ENCODE measurements at places on chromosomes 12 and 14. TPM values are rescaled to one million over a fixed set of nuclear protein-coding genes. Genes with fewer than 3 reads are reported as not detected.

- DNase-seq = no peak
Measured at GRCh38 chr12:106866426-106867080, 89.2 kb upstream of the TMEM263 start.

- no peak for DNase-seq
Measured at GRCh38 chr14:70563869-70564268, 29.1 kb upstream of the ADAM20 start.

LHX5 gene
- total RNA-seq = 0.12 TPM

- DNase-seq = no peak
Measured at GRCh38 chr12:19710811-19711793, 271.8 kb downstream of the AEBP2 start.

CCND2 gene
- 19.9 TPM for total RNA-seq

DNA sequence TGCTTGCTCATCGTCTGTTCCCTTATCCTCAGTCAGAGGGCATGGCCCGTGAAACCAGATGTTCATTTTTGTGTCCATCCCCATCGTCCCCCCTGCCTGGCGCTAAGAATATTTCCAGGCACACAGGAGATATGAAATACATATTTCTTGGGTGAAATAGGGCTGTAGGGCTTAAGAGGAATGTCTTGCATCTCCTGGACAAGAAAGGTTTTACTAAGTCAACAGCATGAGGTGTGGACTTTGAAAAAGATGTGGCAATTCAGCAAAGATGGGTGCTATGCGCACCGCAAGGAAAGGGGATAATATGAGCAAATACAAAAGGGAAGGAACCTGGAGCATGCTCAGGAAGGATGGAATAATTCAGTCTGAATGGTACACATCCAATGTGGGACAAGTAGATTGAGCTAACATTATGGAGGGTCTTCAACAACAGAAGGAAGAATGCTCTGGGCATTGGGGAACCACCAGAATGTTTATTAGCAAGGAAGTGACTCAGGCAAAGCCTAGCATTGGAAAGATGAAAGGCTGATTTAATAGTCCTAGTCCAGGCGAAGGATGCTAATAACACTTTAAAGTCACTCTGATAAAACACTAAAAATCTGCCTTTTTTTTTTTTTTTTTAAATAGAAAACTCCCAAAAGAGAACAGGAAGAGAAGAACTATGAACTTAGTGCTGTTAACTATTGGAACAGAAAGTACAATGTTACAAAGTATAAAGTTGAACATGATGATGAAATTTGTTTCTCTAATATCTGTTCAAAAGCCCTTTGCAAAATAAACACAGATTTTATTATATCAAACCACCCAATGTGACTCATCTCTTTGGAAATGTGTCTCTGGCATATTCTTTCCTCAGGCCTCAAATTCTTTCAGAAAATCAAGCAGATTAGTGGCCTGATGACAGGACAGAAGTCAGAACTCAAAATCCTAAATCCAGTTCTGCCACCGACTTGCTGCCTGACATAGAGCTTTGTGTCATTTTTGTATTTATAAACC lies 449.5 kb downstream of the BCAT1 start:
- DNase-seq = no peak

DNA sequence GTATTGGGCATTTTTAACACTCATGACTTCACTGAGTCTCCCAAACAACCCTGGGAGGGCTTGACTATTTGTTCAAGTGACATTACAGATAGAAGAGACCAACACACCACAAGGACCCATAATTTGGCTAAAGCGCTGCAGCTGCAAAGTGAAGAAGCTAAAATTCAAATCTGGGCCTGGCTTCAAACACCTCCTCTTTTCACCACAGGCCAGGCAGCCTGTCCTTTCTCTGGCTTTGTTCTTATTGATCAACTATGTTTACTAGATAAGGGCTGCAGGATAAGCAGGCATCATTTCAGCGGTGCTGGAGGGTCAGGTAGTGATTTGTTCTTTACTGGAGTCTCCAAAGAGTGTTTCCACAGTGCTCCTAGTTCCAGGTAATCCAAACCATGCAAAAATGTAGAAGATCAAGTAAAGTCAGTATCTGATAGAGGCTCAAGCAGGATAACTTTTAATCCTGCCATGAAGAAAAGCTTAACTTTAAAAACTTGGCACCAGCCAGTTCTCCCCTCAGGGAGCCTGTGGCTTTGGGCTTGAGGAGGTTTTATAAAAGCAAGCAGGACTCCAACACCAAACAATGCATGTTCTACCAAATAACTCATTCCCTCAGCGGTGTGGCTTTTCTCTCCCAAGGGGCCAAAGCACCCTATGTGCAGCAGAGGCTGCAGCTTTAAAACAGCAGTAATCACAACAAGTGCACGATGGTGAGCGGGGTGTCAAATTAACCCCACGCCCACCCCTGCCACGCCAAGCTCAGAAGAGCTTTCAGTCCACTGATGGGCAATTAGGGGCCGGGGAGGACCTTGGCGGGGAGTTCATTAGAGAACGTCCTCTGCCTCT lies 16.8 kb downstream of the CLMN start:
- DNase-seq = no peak

ANO2 gene
- 9.8 TPM for total RNA-seq

ALDH2 gene
- 76.6 TPM for total RNA-seq

DNA sequence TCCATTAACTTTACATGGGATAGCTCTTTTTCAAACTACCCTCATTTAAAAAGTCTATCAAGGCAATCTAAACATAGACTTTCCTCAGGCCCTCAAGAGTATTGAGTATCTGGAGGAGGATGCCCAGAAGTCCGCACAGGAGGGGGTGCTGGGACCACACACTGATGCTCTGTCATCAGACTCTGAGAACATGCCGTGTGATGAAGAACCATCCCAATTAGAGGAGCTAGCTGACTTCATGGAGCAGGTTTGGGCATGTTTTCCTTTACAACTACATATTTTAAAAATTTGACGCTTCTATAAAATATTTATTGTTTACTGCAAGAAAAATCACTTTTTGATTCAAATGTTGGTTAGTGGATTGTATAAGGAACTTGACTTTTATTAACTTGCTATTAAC lies 93.5 kb downstream of the EP400 start:
- no peak for DNase-seq

Measured in testis (tissue), 5 donors.